ENCODE measurements at places on chromosomes 2 and 18.
A peak's percentile ranks its signal among the peaks of the same experiment; 100 is the strongest.

DNA sequence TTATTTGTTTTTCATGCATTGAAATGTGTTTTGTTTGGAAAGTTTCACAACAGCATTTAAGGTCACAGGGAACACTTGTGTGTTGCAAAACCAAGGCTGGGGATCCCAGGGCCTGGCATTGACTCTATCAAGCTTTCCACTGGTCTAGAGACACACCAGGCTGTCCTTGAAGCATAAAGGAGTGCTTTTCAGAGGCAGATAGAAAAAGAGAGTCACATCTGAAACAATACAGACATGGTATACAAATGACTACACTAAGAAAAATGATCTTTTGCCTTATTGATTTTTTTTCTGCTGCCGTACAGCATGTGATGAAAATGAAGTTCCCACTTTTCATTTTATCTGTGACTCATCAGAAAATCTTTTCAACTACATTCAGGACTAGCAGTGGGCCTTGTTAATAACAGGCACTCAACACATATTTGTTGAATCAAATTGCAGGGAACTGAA, 61.9 kb upstream of the ZCCHC2 start:
- H3K4me3 ChIP-seq: no peak overlapping the region
- H3K27ac ChIP-seq: no peak overlapping the region
- no peaks in the 10 kb centered on the region for H3K36me3 ChIP-seq
- no peaks in the 10 kb centered on the region for H3K27me3 ChIP-seq
- H3K4me1 ChIP-seq: no peaks in the 10 kb centered on the region

- H3K4me3 ChIP-seq: no peak overlapping the region
- peaks cover 3% of the 10 kb centered on the region for H3K4me1 ChIP-seq
- H3K36me3 ChIP-seq: no peaks in the 10 kb centered on the region
Observed at GRCh38 chr2:199303728-199304177, 154.0 kb downstream of the SATB2 start.

GRCh38 chr2:11753452-11753885, 7.0 kb downstream of the LPIN1 start:
- peak overlapping the region; percentile 50 for H3K4me3 ChIP-seq
- peaks cover 37% of the 10 kb centered on the region for H3K4me1 ChIP-seq
- no peak for DNase-seq
- H3K27me3 ChIP-seq: no peaks in the 10 kb centered on the region
- H3K27ac ChIP-seq: peak overlapping the region; percentile 28
- H3K36me3 ChIP-seq: no peaks in the 10 kb centered on the region

DNA sequence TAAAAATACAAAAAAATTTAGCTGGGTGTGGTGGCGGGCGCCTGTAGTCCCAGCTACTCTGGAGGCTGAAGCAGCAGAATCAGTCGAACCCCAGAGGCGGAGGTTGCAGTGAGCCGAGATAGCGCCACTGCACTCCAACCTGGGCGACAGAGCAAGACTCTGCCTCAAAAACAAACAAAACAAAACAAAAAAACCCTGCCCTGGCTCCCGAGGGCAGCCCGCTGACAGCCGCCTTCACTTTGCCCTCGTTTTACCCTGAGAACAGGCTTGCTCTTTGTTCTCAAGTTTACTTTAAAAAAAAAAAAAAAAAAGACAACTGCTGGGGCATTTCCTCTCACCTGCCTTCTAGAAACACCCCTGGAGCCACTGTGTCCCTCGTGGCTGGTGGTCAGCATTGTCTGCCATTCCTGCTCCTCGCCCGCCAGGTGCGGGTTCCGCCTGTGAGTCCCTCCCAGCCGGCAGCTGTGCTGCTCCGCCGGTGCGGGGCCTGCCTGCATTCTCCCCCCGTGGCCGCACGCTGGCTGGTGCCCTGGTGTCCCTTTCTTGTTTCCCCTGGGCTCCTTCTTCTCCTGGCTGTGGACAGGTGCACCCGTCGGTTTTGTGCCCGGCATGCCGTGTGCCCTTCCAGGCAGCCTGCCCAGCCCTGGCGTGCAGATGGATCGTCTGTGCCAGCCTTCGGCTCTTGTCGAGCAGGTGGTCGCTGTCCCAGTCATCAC, 105.7 kb downstream of the USP40 start:
- DNase-seq: no peak
- no peaks in the 10 kb centered on the region for H3K4me1 ChIP-seq
- peaks cover 73% of the 10 kb centered on the region for H3K36me3 ChIP-seq
- no peaks in the 10 kb centered on the region for H3K27me3 ChIP-seq
- no peak overlapping the region for H3K4me3 ChIP-seq
- no peak overlapping the region for H3K27ac ChIP-seq

- DNase-seq: no peak
- no peaks in the 10 kb centered on the region for H3K36me3 ChIP-seq
- H3K27ac ChIP-seq: no peak overlapping the region
- no peaks in the 10 kb centered on the region for H3K27me3 ChIP-seq
- H3K4me3 ChIP-seq: no peak overlapping the region
- H3K4me1 ChIP-seq: peaks cover 26% of the 10 kb centered on the region
Observed at GRCh38 chr2:237585590-237586221, 4.8 kb downstream of the RAB17 start.

DNA sequence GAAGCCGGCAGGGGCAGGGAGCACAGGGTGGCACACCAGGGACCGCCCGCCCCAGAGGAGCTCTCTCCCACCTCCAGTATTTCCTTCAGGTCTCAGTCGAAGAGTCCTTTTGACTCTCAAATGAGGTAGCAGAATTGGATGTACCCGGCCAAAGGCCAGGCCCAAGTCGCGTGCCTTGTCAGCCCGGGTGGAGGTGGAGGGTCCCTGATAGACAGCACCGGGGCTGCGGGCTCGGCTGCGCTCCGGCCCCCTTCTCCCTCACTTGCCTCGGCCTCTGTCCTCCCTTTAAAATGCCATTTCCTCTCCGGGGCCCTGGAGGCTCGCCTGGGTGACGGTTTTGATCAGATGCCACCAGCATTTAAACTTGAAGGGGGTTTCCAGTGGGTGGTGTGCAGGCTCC, 198.9 kb upstream of the SOX11 start:
- no peak overlapping the region for H3K4me3 ChIP-seq
- no peaks in the 10 kb centered on the region for H3K36me3 ChIP-seq
- no peak overlapping the region for H3K27ac ChIP-seq
- no peak for DNase-seq
- no peaks in the 10 kb centered on the region for H3K4me1 ChIP-seq

Measured in thoracic aorta (tissue), 2 donors.